ENCODE measurements at places on chromosomes 11 and 22.
A peak's percentile ranks its signal among the peaks of the same experiment; 100 is the strongest.

- no peak for DNase-seq
These were observed 4.7 kb upstream of the APOL2 start for GRCh38 chr22:36243986-36244385.

DNA sequence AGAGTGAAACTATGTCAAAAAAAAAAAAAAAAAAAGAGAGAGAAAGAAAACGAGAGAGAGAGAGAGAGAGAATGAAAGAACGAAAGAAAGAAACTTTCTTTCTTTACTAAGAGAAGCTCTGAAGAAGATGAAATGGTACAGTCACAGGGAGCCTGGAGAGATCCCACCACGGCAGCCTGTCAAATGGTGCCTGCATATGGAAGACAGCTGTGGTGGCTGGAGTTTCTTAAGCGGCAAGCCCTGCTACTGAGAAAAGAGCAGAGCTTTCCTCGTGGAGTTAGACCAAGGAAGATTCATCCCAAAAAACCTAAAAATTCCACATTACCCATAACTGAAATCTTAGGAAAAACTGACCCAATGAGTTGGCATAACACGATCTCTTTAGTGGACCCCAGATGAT, 66.7 kb downstream of the MICAL3 start:
- no peak for DNase-seq

DNA sequence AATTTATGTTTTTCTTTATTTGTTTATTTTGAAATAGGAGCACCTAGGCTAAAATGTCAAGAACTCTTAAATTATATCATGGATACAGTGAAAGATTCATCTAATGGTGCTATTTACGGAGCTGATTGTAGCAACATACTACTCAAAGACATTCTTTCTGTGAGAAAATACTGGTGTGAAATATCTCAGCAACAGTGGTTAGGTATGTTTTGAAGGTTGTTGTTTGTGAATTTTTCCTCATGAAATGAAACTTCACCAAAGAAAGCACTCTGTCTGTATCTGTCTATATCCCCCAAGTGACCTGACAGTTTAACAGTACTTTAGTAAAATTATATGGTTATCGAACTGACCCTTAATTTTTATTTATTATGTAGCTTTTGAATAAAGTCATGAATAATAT, 12.8 kb downstream of the ATM start:
- DNase-seq, result no peak

GRCh38 chr11:23364076-23364475, 503.8 kb upstream of the CCDC179 start:
- no peak for DNase-seq

- no peak for DNase-seq
These were observed 14.7 kb upstream of the KCTD17 start for GRCh38 chr22:37036655-37037377.

- DNase-seq, result no peak
These were observed 15.1 kb upstream of the LGR4 start for GRCh38 chr11:27487706-27488105.

DNA sequence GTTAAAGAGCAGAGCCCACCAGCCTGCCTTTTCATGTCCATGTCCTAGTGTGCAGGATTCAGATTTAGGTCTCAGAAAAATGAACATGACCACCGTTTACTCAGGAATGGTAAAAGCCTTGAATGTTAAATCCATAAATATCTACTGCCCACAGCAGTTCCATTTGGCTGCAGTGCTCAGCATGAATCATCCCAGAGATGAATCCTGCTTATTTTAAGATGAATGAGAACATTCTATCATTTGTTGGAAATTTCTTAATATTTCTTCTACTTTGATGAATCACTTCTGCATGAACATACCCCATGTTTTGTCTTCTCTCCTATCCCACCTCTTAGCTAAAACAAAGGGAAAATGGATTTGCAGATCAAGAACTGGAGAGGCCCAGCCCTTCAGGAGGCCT, 47.5 kb upstream of the AQP11 start:
- DNase-seq, result no peak

GRCh38 chr22:31496735-31497146, 405 bp downstream of the SFI1 start:
- DNase-seq, result peak; percentile 15

DNA sequence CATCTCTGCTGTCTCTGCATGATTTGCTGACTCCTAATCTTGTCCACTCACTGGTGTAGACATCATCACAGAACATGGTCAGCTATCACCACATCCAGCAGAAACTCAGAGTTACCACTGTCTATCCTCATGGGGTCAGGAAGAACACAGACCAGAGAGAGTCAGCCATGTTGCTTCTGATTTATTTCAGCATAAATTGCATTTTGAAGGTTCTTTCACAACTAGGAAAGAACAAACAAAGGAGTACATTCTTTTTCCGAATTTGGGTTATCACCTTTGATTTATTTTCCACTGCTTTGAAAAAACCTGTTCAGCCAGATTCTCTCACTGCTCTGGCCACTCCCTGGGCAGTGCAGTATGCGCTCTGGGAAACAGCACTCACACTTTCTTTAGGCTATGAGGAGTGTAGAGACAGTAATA, 172.0 kb upstream of the MTMR2 start:
- no peak for DNase-seq

- peak; percentile 36 for DNase-seq
These were observed 2.1 kb upstream of the PTPRCAP start for GRCh38 chr11:67439321-67440228.

DNA sequence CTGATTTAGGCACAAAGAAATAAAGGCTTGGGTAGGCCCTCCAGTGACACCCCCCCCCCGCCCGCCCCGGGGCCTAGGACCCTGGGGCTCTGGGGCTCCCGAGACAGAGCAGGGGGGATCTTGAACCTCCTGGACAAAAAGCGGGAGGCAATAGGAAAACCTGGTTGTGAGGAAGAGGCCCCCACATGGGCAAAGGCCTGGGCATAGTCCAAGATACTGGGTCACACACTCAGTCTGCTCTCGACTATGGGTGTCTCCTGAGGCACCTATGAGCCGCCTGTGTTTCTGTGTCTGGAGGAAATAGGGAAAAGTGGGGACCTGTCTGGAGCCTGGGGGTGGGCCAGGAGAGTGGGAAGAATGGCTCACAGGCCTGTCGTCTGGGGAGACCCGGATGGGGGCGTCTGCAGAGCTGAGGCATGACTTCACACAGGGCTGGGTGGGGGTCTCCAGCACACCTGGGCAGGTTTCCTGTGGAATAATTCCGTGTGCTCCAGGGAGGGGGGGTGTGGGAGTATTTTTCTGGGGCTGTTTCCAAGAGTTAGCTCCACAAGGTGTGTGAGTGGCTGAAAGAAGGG, 2.4 kb upstream of the MN1 start:
- DNase-seq, result no peak

DNA sequence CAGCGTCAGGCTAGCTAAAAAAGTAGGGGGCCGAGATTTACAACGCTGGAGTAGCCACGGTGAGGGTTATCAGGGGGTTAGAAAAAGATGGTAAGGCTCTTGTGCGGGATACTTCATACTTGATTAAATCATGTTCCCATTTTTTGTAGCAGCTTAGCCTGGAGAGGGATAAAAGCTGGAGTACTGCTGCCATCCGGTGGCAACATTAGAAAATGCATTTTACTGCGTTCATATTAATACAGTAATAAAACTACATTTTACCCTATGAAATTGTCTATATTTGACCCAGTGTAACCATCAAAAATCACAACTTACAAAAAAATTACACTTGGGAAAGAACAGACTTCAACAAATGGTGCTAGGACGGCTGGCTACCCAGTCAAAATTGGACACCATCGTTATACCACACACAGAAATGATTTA, 17.3 kb downstream of the RPUSD4 start:
- DNase-seq, result peak; percentile 37

DNA sequence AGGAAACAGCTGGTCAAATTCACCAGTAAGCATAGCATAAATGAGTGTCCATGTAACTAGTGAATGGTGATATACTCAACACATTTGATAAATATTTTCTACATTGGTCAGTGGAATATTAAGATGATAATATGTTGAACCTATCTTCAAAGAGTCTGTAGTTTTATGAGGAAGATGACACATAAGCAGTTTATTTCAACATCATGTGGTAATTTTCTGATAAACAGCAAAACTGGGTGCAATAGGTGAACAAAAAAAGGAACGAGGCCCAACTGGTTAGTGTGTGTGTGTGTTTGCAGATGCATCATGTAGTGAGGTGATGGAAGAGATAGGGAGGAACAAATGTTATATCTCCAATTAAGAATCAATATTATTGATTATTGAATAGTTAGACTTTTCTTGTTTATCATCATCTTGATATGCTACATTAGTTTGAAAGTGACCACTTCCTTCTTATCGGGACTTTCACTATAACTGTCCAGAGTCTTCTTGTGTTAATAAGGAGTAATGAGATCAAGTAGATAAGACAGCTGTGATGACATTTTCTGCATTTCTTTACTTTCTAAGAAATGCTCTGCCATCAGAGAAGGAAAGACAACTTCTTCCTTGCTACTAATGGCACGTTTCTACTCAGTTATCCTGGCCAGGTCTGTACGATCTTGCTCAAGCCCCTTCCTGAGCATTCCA, 270.7 kb downstream of the ETS1 start:
- no peak for DNase-seq

- DNase-seq, result no peak
These were observed 215.1 kb downstream of the TMEM135 start for GRCh38 chr11:87252869-87253268.

DNA sequence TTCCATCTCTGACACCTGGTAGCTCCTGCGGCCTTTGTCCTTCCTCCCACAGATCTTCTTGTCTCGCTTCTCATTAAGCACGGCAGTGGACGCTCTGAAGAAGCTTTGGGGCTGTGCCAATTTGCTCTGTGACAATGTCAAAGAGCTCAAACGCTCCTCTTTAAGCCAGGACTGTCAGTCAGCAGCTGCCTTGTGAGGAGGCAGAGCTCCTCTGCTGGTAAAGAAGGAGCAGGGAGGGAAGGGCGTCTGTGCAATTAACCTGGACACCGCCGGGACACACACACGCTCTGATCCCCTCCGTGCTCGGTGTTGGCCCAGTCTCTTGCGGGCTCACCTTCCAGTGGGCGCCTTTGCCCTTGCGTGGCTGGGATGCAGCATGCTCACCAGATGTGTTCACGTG, 373.9 kb downstream of the BRD1 start:
- DNase-seq, result no peak

GRCh38 chr11:111066846-111067245, 178.7 kb upstream of the POU2AF2 start:
- DNase-seq, result no peak

DNA sequence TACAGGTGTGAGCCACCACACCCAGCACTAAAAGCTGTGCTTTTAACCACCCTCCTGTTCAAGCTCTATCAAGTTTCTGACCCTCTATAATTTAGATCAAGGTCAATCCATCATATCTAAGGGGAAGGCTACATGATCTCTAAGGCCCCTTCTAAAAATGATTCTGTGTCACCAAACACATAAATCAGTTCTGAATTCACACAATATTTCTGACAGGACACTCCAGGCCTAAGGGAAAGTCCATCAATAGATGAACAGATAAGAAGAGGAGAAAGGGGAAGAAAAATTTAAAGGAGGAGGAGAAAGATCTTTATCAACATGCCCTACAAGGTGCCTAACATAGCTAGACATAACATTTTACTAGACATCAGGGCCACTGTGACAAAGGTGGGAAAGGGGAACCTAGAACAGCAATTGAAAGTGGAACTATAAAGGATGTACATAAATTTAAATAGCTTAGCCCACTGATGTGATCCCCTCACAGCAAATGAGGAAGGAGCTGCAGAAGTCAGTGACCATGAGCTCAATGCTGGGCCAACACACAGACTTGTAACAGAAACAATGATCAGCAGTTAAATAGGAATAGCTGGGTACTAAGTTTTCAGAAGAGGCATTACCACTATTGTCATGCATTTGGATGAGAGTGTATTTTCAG, 4.7 kb downstream of the PRCP start:
- DNase-seq, result peak; percentile 39

DNA sequence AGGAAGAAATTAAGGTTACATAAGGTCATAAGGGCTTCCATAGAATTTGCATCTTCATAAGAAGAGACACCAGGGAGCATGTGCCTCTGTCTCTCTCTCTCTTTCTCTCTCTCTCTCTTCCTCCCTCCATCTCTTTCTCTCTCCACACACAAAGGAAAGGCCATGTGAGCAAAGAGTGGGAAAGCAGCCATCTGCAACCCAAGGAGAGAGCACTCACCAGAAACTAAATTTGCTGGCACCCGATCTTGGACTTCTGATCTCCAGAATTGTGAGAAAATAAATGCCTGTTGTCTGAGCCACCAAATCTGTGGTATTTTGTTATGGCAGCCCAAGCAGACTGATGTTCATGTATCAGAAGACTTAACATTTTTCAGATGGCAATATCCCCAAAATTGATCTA, 6.4 kb upstream of the KRTAP5-10 start:
- no peak for DNase-seq

GRCh38 chr11:83845797-83846196, 559.6 kb upstream of the CCDC90B start:
- no peak for DNase-seq

DNA sequence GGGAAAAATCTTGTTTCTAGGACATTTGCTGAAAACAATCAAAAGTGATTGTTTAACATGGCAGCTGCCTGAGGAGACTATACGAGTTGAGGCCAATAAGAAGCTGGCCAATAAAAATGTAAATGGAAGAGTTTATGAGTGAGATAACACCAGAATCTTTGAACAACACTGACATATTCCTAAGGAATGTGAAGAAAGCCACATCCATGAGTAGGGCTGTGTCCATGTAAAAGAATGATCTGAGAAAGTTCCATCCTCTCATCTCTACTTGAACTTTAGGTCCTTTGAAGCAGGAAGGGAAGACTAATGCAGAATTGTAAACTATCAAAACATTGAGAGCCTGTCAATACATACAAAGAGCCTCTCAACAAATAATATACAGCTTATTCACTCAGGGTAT, 6.9 kb upstream of the CHORDC1 start:
- no peak for DNase-seq

GRCh38 chr11:299951-300735, 817 bp upstream of the IFITM5 start:
- no peak for DNase-seq

- DNase-seq, result no peak
These were observed 61.1 kb downstream of the GGTLC2 start for GRCh38 chr22:22705328-22706100.

- no peak for DNase-seq
These were observed 103.9 kb downstream of the TENM4 start for GRCh38 chr11:79336797-79337517.

DNA sequence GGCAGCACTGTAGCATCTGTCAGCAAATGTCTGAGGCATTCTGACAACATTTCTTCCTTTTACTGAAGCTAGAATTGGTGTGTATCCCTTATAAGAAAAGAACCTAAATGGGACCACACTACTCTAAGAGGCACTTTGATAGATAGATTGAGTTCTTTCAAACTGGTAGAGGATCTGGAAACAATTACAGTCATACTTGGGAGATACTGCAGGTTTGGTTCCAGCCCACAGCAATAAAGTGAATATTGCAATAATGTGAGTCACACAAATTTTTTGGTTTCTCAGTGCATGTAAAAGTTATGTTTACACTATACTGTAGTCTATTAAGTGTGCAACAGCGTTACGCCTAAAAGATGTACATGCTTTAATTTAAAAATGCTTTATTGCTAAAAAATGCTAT, 96.9 kb downstream of the SBF2 start:
- no peak for DNase-seq

- DNase-seq, result peak; percentile 97
These were observed 12.8 kb downstream of the DGCR2 start for GRCh38 chr22:19109198-19110063.

Measured in AML-193 (cell line).